Lung microvascular endothelial cell (primary cell): ENCODE measurements at places on chromosomes 6 and 20.

- no peak for DNase-seq
Measured at GRCh38 chr20:50737352-50737751, 6.0 kb downstream of the PARD6B start.

- DNase-seq, result no peak
Measured at GRCh38 chr20:50244352-50245149, 53.9 kb downstream of the CEBPB start.

GRCh38 chr6:53724501-53724900, 58.9 kb upstream of the KLHL31 start:
- DNase-seq, result no peak

DNA sequence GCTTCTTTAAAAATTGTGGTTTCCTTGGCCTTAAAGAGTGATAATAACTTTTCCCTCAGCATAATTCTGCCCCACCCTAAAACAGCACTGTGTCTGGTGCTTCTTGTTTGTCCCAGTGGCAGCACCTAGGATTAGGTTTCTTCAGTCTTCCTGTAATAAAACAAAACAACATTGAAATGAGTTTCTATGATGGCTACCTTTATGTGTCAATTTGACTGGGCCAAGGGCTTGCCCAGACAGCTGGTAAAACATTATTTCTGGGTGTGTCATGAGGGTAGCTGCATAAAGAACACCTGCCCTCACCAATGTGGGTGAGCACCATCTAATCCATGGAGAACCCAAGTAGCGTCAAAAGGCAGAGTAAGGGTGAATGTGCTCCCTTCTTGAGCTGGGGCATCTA, 117.8 kb downstream of the QRSL1 start:
- DNase-seq, result no peak

GRCh38 chr6:69162811-69163210, 527.7 kb downstream of the ADGRB3 start:
- DNase-seq, result no peak

GRCh38 chr6:68597642-68598041, 37.4 kb upstream of the ADGRB3 start:
- no peak for DNase-seq

DNA sequence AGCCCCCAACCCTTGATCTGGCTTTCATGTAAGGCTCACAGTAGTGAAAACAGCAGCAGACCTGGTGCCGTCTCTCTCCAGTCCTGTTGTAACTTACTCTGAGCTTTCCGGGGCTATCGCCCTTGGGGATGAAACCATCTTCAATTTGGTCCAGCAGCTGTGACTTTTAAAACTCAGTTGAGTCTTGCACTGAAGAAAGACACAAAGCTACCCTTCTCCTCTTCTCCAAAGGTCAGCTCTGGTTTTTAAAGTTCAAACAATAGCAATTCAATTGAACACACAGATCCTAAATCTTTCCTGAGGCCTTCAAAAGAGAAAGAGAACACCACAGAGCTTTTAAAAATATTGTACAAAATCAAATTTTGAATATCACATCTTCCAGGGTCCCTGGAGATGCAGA, 83.5 kb downstream of the SNX5 start:
- DNase-seq, result no peak

DNA sequence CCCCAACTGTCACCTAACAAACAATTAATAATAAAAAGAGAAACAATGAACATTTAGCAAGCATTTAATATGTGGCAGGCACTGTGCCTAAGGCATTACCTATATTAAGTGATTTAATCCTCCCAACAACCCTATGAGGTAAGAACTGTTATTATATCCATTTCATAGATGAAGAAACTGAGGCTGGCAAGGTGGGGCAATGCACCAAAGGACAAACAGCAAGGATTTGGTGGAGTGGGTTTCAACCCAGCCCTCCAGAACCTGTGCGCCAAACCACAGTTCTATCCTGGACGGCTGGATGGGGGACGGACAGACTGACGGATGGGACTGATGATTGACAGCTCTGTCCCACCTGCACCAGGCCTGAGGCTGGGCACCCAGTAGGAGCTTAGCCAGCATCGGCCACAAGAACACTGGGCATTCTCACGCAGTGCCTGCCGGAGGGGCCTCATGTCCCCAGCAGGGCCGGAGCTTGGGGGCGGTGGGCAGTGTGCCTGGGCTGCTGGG, 24.6 kb downstream of the NOL4L start:
- no peak for DNase-seq

DNA sequence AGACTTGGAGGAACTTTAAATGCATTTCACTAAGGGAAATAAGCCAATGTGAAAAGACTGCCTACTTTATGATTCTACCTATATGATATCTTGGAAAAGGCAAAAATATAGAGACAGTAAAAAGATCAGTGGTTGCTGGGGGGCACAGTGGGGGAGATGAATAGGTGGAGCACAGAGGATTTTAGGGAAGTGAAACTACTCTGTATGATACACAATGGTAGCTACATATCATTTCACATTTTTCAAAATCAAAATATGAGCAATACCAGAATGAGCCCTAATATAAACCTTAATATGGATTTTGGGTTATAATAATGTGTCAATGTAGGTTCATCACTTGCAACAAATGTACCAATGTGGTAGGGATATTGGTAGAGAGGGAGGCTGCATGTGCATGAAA, 161.4 kb upstream of the HTR1E start:
- no peak for DNase-seq

DNA sequence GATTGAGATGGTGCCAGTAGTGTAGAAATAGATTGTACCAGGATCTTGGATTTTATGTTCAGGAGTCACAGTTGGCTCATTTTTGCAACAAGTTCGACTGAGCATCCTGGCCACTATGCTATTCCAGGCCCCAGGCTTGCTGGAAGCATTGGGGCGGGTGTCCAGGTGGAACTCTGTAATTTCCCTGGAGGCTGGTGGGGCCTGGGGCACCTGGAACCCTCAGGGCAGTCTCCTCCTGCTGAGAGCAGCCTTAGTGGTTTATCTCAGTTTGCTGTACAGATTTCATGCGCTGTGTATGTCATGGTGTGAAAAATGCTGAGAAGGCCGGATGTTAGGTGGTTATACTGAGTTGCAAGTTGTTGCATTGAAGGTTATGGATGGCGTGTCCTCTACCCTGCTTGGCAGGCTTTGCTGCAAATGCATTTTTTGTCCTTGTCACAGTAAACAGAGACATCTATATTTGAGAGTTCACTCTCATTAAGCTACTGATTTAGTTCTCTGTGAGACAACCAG, 135.1 kb upstream of the MYLIP start:
- DNase-seq, result no peak

- DNase-seq, result no peak
Measured at GRCh38 chr6:147911057-147911456, 402.6 kb downstream of the SAMD5 start.

DNA sequence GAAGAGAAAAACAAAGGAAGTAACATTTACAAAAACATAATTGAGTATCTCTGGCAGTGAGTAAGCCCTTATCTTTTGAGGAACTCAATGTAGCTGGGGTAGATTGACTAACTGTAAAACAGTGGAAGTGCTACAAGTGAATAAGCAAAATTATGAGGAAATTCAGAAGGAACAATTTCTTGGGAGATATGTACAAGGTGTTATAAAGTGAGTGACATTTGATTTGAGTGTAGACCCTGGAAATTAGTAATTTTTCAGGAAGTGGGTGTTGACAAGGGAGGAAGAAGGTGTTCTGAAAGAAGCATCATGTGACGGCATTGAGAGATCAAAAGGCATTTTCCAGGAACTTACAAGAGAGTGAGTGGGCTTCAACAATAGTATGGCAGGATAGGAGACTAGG, 22.2 kb downstream of the XRN2 start:
- DNase-seq, result no peak

DNA sequence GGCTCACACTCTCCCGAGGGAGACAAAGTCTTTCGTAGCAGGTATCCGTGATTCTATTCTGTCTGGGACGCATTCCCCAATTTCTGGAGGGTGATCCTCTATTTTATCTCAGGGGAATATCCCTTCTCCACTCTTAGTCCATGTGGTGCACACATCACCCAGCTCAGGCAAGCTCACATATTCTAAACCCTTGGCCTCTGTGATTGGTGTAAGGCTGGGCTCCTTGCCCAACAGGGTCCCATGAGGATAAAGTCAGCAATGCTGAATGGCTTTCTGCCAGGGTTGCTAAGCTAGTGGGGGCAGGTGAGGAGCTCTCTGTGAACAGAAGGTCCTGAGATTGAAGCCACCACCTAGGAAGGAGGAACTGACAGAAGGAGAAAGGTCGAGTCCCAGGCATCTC, 137.2 kb downstream of the CDH26 start:
- DNase-seq, result no peak

DNA sequence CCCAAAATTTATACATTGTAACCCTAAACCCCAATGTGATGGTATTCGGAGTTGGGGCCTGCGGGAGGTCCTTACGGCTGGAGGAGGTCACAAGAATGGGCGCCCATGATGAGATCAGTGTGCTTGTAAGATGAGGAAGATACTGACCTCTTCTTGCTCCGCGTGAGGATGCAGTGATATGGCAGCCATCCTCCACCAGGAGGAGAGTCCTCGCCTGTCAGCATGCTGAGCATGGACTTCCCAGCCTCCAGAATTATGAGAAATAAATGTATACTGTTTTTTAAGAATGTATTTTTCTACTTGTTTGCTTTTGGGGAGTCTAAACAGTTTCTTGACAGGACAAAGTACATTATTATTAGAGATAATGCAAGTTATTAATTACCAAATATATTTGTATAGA, 8.7 kb upstream of the SYNDIG1 start:
- no peak for DNase-seq

DNA sequence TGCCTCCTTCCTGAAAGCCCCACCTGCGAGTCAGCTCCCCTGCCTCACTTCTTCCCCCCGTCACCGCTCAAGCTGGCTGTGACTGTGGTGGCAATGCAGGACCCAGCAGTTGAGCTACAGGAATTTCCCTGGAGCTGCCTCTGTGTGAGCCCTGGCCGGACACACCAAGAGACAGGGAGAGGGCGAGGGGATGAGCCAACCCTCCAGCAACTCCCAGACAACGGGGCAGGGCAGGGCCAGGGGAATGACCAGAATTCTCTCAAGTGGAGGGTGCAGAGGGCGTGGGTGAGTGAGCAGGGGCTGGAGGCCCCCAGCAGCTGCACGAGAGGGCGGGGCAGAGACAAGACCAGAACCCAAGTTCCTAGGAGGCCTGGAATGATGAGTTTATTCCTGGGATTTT, 4.9 kb upstream of the ARFGAP1 start:
- no peak for DNase-seq

- DNase-seq, result peak; percentile 54
Measured at GRCh38 chr6:35634316-35634715, 54.4 kb downstream of the FKBP5 start.

- DNase-seq, result no peak
Measured at GRCh38 chr6:143058987-143059386, 1.7 kb upstream of the AIG1 start.

- peak; percentile 47 for DNase-seq
Measured at GRCh38 chr6:52233975-52234823, 10.1 kb downstream of the IL17F start.

- DNase-seq, result no peak
Measured at GRCh38 chr20:2151858-2152281, 50.2 kb downstream of the STK35 start.

DNA sequence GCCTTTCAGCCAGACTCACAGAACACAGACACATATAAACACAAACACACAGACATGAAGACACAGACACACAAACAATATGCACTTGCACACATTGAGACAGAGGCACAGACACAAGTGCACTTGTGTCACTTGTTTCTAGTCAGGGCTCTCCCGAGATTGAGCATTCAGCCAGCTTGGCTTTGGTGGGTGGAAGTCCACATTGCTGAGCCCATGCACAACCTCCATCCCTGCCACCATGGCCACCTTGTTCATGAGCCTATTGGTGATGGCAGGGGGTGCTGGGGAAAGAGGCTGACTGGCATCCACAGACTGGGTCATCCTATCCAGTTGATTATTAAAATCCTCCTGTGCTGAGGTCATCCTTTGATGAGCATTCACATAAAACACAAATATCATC, 11.5 kb upstream of the CST7 start:
- DNase-seq, result no peak

DNA sequence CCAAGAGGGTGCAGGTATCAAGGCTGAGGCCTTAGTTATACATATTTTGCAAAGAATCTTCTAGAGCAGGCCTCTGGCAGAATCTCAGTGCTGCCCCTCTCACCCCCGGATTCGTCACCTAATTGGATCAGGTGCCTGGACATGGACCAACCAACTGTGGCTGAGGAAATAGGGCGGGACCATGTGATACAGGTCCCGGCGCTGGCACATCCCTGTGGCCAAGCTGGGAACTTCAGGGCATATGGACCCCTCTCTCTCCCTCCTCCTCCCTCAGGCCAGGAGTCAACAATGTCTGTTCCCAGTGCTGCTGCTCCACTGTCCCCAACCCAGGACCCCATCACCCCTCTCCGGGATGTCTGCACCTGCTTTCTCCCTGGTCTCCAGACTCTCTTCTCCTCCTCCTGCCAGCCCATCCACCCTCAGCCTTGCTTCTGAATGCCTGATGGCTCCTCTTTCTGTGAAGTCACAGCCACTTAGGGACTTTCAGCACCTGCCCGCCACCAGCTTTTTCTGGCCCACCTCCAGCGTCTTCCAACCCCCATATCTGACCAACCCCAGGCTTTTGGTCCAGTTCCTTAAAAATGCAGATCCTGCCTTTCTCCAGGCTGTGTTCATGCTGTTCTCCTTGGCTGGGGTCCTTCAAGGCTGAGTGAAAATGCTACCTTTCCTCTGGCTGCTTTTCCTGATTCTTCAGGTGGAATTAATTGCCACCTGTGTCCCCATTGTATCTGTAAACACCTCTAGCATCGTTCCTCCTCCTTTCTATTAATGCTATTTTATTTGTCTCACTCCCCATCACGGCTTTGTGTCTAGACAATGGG, 19.0 kb upstream of the MLN start:
- peak; percentile 33 for DNase-seq

- peak; percentile 69 for DNase-seq
Measured at GRCh38 chr6:79868098-79868722, 79.1 kb downstream of the ELOVL4 start.

GRCh38 chr6:150895928-150896632, 30.6 kb downstream of the MTHFD1L start:
- DNase-seq, result no peak

DNA sequence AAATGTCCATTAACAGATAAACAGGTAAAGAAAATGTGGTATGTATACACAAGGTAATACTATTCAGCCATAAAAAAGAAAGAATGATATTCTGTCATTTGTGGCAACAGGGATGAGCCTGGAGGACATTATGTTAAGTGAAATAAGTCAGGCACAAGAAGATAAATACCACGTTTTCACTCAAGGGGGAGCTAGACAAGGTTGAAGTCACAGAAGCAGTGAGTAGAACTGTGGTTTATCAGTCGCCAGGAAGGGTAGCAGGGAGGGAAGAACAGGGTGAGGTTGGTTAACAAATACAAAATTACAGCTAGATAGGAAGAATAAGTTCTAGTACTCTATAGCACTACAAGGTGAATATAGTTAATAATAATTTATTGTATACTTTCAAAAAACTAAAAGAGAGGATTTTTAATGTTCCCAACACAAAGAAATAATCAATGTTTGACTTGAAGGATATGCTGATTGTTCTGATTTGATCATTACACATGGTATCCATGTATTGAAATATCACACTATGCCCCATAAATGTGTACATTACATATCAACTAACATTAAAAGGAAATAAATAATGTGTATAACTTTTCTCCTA, 21.1 kb downstream of the RTN4IP1 start:
- peak; percentile 74 for DNase-seq
